ENCODE measurements at places on chromosomes 6 and 20.

DNA sequence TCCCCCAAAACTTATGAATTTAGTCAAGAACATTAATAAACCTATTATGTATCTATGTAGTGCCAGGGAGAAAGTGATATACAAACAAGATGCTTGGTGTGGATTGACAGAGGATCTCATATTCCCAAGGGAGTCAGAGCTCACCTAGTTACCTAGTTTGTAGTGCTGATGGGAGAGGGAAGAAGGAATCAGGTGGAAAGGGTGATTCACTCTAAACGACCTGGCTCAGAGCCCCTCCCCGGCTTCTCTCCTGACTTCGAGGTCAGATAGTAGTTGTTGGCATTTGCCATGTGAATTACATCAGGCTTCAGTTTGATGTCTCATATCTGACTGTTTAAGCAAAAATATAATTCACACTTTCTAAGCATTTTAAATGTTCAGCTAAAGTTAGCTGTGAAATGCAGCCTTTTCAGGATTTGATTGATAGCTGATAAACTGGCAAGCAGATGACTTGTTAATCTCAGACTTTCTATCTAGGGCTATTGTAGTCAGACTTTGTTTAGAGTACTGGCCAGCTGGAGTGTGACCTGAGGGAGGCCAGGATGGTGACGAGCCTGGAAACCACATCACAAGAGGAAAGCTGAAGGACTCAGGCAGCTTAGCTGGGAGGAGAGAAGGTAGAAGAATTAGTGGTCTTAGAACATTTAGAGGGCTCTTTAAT is 123.7 kb downstream of the AKAP7 start:
- no peak for DNase-seq

- no peak for DNase-seq
These were observed 116.6 kb downstream of the FOXC1 start for GRCh38 chr6:1726341-1726768.

DNA sequence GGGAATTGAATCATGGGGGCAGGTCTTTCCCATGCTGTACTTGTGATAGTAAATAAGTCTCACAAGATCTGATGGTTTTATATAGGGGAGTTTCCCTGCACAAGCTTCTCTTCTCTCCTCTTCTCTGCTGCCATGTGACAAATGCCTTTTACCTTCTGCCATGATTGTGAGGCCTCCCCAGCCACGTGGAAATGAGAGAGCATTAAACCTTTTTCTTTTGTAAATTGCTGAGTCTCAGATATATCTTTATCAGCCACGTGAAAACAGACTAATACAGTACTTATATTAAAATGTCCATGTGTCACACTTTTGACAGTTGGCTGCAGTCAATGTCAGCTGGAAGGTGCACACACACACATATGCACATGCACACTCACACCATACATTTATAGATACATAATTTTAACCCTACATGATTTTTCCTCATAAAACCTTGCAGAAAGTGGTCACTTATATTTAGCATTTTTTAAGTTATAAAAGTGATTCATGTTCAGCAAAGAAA is 128.9 kb downstream of the OTOR start:
- no peak for DNase-seq

GRCh38 chr6:29294499-29294914 is 7.0 kb upstream of the OR14J1 start:
- DNase-seq, result no peak

GRCh38 chr6:169163411-169163901 is 90.2 kb downstream of the THBS2 start:
- DNase-seq, result peak; percentile 70

GRCh38 chr20:44901974-44902373 is 7.9 kb upstream of the PABPC1L start:
- no peak for DNase-seq

- no peak for DNase-seq
These were observed 45.6 kb upstream of the IPCEF1 start for GRCh38 chr6:154402081-154402780.

DNA sequence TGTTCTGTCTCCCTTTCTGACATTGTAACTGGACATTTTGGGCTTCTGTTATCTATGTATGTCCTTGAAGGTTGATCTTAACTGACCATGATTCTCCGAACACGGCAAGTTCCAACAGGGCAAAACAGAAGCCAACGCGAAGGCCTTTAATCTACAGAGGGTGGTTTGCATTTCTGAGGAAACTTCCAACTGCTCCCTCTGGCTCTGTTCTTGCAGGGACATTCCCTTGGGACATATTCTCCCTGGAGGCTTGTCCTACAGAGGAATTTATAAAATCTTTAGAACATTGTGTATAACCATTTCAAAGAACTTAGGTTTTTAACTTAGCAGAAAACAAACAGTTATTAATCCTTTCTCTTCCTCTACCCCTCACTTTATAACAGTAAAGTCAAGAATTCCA is 189.0 kb upstream of the CDYL start:
- DNase-seq, result no peak

DNA sequence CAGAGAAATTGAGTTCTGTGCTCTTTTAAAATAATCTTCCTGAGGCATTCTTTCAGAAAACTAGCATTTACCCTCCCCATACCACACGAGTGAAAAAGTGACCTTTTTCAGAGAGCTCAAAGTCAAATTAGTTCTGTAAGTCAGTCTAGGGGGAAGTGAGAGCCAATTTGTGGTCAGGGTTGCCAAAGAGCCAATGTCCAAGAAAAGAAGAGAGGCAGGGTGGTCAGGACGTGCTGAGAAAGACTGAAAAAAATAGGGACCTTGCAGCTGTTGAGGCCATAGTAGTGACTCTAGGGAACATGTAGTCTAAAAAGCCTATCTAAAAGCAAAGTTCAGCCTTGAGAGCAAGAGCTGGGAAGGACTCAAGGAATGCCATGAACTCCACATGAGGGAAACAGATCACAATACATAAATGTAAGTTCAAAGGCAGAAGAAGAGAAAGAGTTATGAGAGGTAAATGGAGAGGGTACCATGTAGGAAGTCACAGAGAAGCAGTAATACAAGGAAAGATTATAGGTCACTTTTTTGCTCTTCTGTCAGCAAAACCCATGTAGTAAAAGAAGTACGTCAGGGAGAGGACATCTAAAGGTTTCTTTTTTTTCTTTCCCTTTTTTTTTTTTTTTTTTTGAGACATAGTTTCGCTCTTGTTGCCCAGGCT is 565.1 kb upstream of the FLRT3 start:
- DNase-seq, result peak; percentile 38
